HT1080 (cell line): ENCODE measurements at places on chromosomes 5 and 9. TPM values are rescaled to one million over a fixed set of nuclear protein-coding genes. Genes with fewer than 3 reads are reported as not detected.

DNA sequence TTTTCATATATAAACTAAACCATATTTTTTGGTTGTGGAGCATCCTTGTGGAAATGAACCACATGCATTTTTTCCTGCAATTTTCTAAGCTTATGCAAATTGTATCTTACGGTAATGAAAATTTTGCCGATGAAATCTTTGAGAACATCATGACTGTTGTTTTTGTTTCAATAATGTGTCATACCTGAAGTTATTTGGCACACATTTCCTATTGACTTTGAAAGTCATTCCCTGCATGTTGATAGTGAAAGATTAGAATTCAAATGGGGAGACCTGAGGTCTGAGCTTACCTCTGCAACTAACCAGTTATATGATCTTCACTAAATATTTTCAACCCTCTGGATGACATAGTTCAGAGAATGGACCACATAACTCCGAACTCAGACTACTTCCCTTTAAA is 88.5 kb downstream of the PRR16 start:
- DNase-seq, result no peak

GRCh38 chr5:10988622-10989021 is 227.6 kb upstream of the DAP start:
- no peak for DNase-seq

- peak; percentile 56 for DNase-seq
These were observed 121.5 kb upstream of the SNX2 start for GRCh38 chr5:122653087-122654017.

- no peak for DNase-seq
These were observed 9.6 kb downstream of the FBXW2 start for GRCh38 chr9:120783602-120784047.

GRCh38 chr5:138659121-138659520 is 83.9 kb upstream of the HSPA9 start:
- no peak for DNase-seq

DNA sequence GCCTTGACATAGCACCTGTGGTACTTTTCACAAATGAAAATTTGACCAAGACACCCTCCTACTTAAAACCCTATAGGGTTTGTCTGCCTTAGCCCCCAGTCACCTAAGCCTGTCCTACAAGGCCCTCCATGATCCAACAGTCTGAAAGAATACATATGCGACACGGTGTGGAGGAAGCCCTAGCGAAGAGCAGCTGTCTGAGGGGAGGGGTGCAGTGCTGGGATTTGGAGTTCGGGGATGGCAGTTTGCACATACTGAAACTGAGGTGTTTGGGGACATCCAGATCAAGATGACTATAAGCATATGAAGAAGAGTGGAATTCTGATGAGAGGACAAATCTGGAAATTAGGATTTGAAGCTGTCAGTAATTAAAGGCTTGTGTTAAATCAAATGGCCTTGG is 7.2 kb upstream of the MYORG start:
- no peak for DNase-seq

DNA sequence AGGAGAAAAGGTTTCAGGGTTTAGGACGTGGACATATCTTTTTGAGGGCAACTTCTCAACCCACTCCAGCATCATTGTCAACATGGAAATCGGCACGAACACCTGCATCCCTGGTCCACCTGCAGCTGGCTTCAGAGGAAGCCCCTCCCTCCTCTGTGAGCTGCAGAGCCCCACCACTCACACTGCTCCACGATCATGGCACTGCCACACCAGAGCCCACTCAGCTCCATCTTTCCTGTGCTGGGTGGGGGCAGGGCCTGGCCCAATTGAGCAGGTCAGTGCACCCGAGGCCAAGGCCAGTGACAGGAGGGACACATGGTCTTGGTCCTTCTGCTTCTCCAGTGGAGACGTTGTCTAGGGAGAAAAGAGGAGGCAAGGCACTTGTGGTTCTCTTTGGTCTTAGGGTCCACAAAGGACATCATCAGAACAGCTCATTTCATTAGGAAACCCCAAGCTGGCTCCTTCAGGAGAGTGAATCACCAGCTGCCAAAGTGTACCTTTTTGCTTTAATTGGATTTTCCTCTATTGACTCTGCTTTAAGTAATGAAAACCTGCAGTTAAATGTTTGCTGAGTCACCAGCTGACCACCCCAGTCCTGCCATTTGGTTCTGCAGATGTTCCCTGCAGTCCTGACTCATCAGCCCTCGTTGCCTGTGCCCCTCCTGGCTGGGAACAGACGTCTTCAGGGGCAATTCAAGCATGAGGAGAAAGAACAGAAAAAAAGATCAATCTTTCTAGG is 56.2 kb downstream of the UBE2QL1 start:
- peak; percentile 85 for DNase-seq

- peak; percentile 28 for DNase-seq
These were observed 7.8 kb upstream of the GPX8 start for GRCh38 chr5:55151923-55152842.

- DNase-seq, result no peak
These were observed 55.4 kb upstream of the PPARGC1B start for GRCh38 chr5:149674686-149675085.

DNA sequence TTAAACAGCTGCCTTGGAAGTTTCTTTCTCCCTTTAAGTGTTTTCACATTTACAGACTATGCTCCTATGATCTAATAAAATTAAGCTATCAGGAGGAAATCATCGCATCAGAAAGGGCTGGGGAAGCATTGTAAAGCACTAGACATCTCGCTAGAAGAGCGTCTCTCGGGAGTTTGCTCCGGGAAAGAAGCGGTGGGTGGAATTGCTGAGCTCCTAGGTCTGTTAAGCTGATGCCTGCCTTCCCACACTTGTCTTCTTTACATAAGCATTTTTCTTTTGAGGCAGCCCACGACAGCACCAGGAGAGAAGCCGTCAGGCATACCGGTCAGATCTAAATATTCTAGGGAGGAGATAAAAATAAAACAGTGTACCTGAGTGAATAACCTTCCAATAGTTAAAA is 541.7 kb upstream of the TUSC1 start:
- DNase-seq, result no peak

DNA sequence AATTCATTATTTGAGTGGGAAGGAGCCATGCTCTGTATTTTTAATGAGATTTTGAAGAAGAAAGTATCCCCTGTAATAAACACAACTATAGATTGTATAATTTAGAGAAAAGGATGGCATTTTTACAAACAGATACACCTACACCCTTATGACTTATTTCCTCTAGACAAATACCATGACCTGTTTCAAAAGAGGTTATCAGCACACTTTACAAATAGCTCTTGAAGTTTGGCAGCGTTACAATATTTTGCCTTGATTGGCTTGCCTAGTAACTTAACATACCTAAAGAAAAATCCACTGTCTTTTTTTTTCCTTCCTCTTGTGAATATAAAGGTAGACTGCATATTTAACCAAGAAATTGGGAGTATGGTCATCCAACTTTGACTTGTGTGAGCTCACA is 28.5 kb upstream of the CETN3 start:
- no peak for DNase-seq

- DNase-seq, result no peak
These were observed 489.1 kb downstream of the CDH18 start for GRCh38 chr5:19498852-19499251.

Gene SPDL1
- total RNA-seq, result 38.6 and 40.7 TPM in 2 replicates

Gene GRM6
- not detected in 2 replicates for total RNA-seq

Gene ENHO
- 5.0 TPM in 2 replicates for total RNA-seq
